ENCODE measurements at places on chromosomes 16 and 17. TPM values are rescaled to one million over a fixed set of nuclear protein-coding genes. Genes with fewer than 3 reads are reported as not detected.

- H3K4me1 ChIP-seq = peaks cover 4% of the 10 kb centered on the region
- no peaks in the 10 kb centered on the region for H3K36me3 ChIP-seq
- H3K27me3 ChIP-seq = no peaks in the 10 kb centered on the region
- H3K27ac ChIP-seq = no peak overlapping the region
Measured at GRCh38 chr16:85417156-85417860, 195.8 kb upstream of the GSE1 start.

GRCh38 chr17:63760771-63761539 lies 12.4 kb downstream of the CCDC47 start:
- peaks cover 29% of the 10 kb centered on the region for H3K36me3 ChIP-seq
- H3K4me3 ChIP-seq = no peak overlapping the region
- H3K27me3 ChIP-seq = no peaks in the 10 kb centered on the region
- no peaks in the 10 kb centered on the region for H3K4me1 ChIP-seq
- no peak overlapping the region for H3K27ac ChIP-seq

SEPTIN12 gene
- not detected for total RNA-seq

DNA sequence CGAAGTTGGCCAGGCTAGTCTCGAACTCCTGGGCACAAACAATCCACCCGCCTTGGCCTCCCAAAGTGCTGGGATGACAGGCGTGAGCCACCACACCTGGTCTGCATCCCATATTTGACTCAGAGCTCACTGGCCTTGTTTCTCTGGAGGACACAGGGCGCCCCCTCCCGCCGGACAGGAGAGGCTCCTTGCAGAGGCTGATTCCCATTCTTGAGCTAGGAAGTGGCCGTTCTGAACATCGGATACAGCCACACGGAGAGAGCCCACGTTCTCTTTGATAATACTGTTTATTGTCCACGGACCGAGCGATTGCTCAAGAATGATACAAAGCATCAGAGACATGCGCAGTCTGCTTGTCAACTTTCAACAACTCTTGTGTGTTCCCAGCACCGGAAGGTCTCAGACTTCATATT lies 12.1 kb upstream of the USP36 start:
- DNase-seq = no peak
- H3K4me1 ChIP-seq = no peaks in the 10 kb centered on the region
- no peaks in the 10 kb centered on the region for H3K27me3 ChIP-seq
- H3K27ac ChIP-seq = no peak overlapping the region
- H3K36me3 ChIP-seq = peaks cover 3% of the 10 kb centered on the region

KIF2B gene
- not detected for total RNA-seq

KCNH6 gene
- 1.8 TPM for total RNA-seq

DNA sequence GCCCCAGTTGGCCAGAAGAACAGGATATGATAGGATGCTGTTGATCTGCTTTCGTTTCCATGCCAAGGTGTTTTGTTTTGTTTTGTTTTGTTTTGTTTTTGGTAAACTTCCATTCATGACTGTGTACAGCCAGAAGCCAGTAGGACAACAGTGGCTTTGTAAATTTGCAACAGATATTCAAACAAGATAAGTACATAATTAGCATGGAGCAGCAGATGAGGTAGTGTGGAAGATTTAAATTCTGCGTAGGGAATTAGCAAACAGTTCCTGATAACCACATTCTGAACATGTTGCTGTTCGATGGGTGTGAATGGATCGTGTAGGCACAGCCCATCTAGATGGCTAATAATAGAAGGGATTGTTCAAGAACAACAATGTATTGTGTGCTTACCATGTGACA lies 1080.1 kb upstream of the RBFOX1 start:
- H3K36me3 ChIP-seq = no peaks in the 10 kb centered on the region
- H3K4me3 ChIP-seq = no peak overlapping the region
- no peaks in the 10 kb centered on the region for H3K4me1 ChIP-seq
- no peaks in the 10 kb centered on the region for H3K27me3 ChIP-seq

GRCh38 chr16:2016407-2016922 lies 3.1 kb upstream of the NPW start:
- no peaks in the 10 kb centered on the region for H3K36me3 ChIP-seq
- H3K27me3 ChIP-seq = peaks cover 26% of the 10 kb centered on the region
- peak; percentile 79 for DNase-seq
- no peak overlapping the region for H3K27ac ChIP-seq
- H3K4me3 ChIP-seq = no peak overlapping the region

DNA sequence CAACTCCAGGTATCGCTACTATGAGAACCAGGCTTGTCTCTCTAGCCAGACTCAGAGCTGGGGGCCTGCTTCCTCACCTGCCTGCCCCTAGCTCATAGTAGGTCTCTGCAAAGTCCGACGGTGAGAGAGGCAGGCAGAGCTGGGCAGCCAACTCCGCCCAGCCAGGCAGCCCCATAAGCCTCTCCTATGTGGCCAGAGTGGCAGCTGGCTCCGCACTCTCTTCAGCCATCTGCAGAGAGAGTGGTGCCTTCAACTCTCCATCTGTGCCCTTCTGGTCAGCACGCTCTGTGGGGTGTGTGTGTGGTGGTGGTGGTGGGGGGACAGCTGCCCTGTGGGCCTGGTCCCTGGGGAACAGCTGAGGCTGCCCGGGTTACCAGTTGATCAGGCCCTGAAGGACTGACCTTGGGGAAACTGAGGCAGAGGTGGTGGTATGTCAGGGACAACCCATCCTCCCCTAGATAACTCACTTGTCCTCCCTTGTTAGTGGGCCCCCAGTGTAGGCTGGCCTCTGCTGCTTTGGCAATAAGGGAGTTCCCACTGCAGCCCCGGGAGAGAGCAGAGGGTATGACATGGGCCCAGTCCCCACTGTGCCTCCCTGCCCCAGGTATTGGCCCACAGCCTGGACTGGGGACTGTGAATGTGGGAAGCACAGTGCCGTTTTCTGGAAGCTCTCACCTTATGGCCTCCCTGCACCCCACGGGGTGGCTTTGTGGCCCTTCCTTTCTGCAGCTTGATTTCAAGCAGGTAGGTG lies 1.8 kb upstream of the ADGRG1 start:
- no peak overlapping the region for H3K4me3 ChIP-seq
- H3K36me3 ChIP-seq = no peaks in the 10 kb centered on the region
- peaks cover 12% of the 10 kb centered on the region for H3K4me1 ChIP-seq
- H3K27me3 ChIP-seq = no peaks in the 10 kb centered on the region
- H3K27ac ChIP-seq = no peak overlapping the region

GRCh38 chr17:42521666-42522262 lies 14.3 kb upstream of the NAGLU start:
- no peak overlapping the region for H3K27ac ChIP-seq
- DNase-seq = no peak
- H3K4me3 ChIP-seq = no peak overlapping the region
- peaks cover 16% of the 10 kb centered on the region for H3K4me1 ChIP-seq
- H3K27me3 ChIP-seq = no peaks in the 10 kb centered on the region

- H3K27ac ChIP-seq = no peak overlapping the region
- H3K4me1 ChIP-seq = no peaks in the 10 kb centered on the region
- no peak for DNase-seq
Measured at GRCh38 chr17:6352016-6352415, 82.9 kb downstream of the AIPL1 start.

STH gene
- not detected for total RNA-seq

- H3K27ac ChIP-seq = no peak overlapping the region
- no peak overlapping the region for H3K4me3 ChIP-seq
- no peaks in the 10 kb centered on the region for H3K27me3 ChIP-seq
- no peak for DNase-seq
- no peaks in the 10 kb centered on the region for H3K36me3 ChIP-seq
- H3K4me1 ChIP-seq = peaks cover 9% of the 10 kb centered on the region
Measured at GRCh38 chr17:19642373-19642893, 6.1 kb upstream of the ALDH3A2 start.

- peak; percentile 83 for DNase-seq
- peak overlapping the region; percentile 60 for H3K4me3 ChIP-seq
- no peaks in the 10 kb centered on the region for H3K36me3 ChIP-seq
Measured at GRCh38 chr17:79607940-79608623, 2.8 kb downstream of the RBFOX3 start.

PYY gene
- total RNA-seq = 0.42 TPM

DNA sequence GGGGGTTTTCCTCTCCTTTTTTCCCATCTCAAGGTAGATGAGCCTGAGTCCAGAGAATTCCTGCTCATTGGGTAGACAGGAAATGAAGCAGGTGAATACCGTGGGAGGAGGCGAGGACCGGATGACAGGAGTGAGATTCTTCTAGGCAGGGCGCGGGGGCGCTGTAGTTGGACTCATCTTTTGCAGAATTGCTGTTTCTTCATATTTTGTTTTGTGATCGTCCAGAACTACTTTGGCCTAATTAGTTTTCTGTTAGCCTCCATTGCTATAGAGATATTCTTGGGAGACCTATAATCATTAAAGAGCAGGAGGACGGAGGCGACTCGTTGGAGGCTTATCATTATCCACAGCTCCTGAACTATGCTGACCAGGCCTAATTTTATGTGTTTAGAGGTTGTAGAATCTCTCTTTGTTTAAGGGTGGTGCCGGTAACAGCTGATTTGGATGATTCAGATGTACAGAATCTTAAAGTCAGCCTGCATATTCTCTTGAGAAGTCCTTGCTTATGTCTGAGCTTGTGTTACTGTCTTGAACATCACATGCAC lies 650 bp downstream of the ATP6V0A1 start:
- no peaks in the 10 kb centered on the region for H3K27me3 ChIP-seq
- no peak for DNase-seq
- no peak overlapping the region for H3K27ac ChIP-seq
- H3K36me3 ChIP-seq = peaks cover 6% of the 10 kb centered on the region

GRCh38 chr17:79948406-79948944 lies 87.2 kb downstream of the TBC1D16 start:
- H3K36me3 ChIP-seq = peaks cover 8% of the 10 kb centered on the region
- no peak for DNase-seq
- H3K27ac ChIP-seq = 0 out of 2 replicates have a peak overlapping the region, but pooled peaks have one; percentile 91
- peaks cover 47% of the 10 kb centered on the region for H3K4me1 ChIP-seq

CCL4L2 gene
- total RNA-seq = not detected

MAF gene
- total RNA-seq = 2.7 TPM

GRCh38 chr17:58504826-58505351 lies 9.5 kb downstream of the MTMR4 start:
- H3K36me3 ChIP-seq = peaks cover 64% of the 10 kb centered on the region
- H3K4me1 ChIP-seq = no peaks in the 10 kb centered on the region
- no peaks in the 10 kb centered on the region for H3K27me3 ChIP-seq
- H3K27ac ChIP-seq = no peak overlapping the region
- H3K4me3 ChIP-seq = no peak overlapping the region

- H3K27ac ChIP-seq = no peak overlapping the region
- no peaks in the 10 kb centered on the region for H3K36me3 ChIP-seq
- peak; percentile 5 for DNase-seq
- no peaks in the 10 kb centered on the region for H3K4me1 ChIP-seq
- no peak overlapping the region for H3K4me3 ChIP-seq
Measured at GRCh38 chr16:12971241-12971640, 69.8 kb downstream of the SHISA9 start.

C1QL1 gene
- 7.5 TPM for total RNA-seq

UMOD gene
- not detected for total RNA-seq

DYNLRB2 gene
- not detected for total RNA-seq

DNA sequence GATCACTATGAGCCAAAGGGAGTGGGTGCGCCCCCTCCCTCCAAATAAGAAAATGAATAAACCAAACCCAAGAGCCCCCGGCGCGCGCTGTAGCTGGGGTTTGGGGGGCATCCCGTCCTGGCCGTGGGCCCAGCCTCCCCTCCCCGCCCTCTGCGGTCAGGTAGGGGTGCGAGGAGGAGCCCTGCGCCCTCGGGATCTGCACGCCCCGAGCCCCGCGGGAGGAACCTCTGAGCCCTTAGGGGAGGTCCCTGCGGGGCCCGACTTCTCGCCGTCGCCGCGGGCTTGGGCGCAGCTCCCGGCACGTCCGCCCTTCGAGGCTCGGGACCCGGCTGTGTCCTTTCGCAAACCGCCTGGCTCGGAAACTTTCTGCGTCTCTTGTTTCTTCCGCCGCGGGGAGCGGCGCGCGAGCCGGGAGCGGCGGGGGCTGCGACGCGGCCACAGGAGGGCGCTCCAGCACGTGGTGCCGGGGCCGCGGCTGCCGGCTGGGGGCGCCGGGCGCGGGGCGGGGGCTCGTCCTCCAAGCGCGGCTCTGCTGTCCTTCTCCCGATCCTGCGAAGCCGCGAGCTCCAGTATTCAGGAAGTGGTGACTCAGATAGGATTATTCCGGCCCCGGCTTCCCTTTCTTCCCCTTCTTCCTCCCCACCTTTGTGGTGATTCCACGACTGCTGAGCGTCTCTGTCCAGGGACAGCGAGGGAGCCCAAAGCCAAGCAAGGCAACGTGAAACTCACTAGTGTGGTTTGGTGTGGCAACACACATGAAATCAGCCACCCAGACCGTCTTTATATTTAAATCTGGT lies 1.6 kb downstream of the PITPNC1 start:
- H3K27ac ChIP-seq = peak overlapping the region; percentile 63
- H3K27me3 ChIP-seq = no peaks in the 10 kb centered on the region
- peak overlapping the region; percentile 80 for H3K4me3 ChIP-seq

DNA sequence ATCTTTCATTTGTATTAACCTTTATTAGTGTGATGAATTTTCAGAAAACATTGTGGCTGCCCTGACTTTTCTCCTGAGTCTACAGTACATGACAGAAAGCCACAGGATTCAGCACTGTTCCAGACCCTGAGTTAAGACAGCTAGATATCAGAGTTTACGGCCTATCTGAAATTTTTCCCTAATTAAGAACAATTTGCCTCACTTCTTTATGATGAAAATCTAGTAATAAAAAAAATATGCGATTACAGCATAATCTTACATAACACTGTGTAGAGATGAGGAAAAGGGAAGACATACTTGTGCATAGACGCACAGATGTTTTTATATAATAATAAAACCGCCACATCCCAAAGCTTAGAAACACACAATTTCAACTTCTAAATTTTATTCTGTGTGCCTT lies 7.3 kb downstream of the SPOP start:
- H3K4me1 ChIP-seq = no peaks in the 10 kb centered on the region
- no peak overlapping the region for H3K27ac ChIP-seq
- H3K27me3 ChIP-seq = no peaks in the 10 kb centered on the region
- H3K4me3 ChIP-seq = no peak overlapping the region

DNA sequence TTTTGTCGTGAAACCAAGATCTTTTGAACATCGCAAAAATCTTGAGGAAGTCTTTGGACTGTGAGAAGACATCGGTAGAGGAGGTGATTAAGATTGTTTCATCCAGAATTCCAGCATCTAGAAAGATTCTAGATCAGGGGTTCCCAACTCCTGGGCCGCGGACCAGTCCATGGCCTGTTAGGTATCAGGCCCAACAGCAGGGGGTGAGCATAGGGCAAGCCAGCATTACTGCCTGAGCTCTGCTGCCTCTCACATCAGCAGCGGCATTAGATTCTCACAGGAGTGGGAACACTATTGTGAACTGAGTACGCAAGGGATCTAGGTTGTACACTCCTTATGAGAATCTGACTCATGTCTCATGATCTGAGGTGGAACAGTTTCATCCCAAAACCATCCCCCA lies 600.6 kb upstream of the CDH11 start:
- H3K4me1 ChIP-seq = peaks cover 3% of the 10 kb centered on the region
- no peaks in the 10 kb centered on the region for H3K27me3 ChIP-seq
- H3K4me3 ChIP-seq = no peak overlapping the region
- no peaks in the 10 kb centered on the region for H3K36me3 ChIP-seq

- no peak for DNase-seq
- no peaks in the 10 kb centered on the region for H3K27me3 ChIP-seq
- H3K4me1 ChIP-seq = peaks cover under 1% of the 10 kb centered on the region
- peaks cover 3% of the 10 kb centered on the region for H3K36me3 ChIP-seq
Measured at GRCh38 chr17:77503293-77503655, 362.5 kb downstream of the SEC14L1 start.
